ENCODE measurements at places on chromosomes 4 and X.
A peak's percentile ranks its signal among the peaks of the same experiment; 100 is the strongest.

DNA sequence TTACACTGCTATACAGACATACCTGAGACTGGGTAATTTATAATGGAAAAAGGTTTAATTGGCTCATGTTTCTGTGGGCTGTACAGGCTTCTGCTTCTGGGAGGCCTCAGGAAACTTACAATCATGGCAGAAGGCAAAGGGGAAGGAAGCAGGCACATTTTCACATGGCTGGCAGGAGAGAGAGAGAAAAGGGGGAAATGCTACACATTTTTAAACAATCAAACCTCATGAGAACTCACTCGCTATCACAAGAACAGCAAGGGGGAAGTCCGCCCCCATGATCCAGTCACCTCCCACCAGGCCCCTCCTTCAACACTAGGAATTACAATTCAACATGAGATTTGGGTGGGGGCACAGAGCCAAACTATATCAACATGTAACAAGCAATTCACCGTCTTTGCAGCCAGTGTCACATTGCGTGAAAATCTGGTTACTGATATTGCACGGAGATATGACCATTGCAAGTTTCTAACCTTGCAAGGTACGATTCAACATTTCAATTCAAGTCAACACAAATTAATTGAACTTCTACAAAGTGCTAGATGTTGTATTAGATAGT is 61.7 kb upstream of the RELL1 start:
- no peak for DNase-seq

- DNase-seq = no peak
Measured at GRCh38 chrX:47229427-47229826, 3.4 kb upstream of the USP11 start.

- DNase-seq = peak; percentile 8
Measured at GRCh38 chrX:16466640-16467432, 183.1 kb upstream of the S100G start.

GRCh38 chr4:141346144-141346543 is 125.4 kb downstream of the ZNF330 start:
- DNase-seq = no peak

GRCh38 chr4:34939073-34939472 is 1305.2 kb downstream of the ARAP2 start:
- DNase-seq = no peak
